Heart left ventricle (tissue), 16 donors: ENCODE measurements at places on chromosomes 4 and X. TPM values are rescaled to one million over a fixed set of nuclear protein-coding genes. Genes with fewer than 3 reads are reported as not detected.

DNA sequence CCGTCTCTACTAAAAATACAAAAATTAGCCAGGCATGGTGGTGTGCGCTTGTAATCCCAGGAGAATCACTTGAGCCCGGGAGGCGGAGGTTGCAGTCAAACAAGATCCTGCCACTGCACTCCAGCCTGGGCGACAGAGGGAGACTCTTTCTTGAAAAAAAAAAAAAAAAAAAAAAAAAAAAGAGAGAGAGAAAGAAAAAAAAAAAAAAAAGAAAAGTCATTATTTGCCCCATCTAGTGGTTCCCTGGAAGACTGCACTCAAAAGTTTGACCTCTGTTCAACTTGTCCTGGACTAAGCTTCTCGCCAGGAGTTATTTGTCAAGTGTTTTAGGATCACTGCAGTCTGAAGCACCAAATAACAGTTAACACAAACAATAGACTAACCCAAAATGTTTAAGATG is 45.3 kb upstream of the KCTD8 start:
- no peaks in the 10 kb centered on the region for H3K36me3 ChIP-seq
- no peak for DNase-seq
- H3K27ac ChIP-seq: no peak overlapping the region

Gene DCLK2
- 14.7 TPM for total RNA-seq

Gene PAGE2B
- not detected for total RNA-seq

Gene LRIT3
- total RNA-seq: not detected

Gene MAOB
- 152 TPM for total RNA-seq

Gene MUC7
- total RNA-seq: not detected
